ENCODE measurements at places on chromosomes 13 and 19.

DNA sequence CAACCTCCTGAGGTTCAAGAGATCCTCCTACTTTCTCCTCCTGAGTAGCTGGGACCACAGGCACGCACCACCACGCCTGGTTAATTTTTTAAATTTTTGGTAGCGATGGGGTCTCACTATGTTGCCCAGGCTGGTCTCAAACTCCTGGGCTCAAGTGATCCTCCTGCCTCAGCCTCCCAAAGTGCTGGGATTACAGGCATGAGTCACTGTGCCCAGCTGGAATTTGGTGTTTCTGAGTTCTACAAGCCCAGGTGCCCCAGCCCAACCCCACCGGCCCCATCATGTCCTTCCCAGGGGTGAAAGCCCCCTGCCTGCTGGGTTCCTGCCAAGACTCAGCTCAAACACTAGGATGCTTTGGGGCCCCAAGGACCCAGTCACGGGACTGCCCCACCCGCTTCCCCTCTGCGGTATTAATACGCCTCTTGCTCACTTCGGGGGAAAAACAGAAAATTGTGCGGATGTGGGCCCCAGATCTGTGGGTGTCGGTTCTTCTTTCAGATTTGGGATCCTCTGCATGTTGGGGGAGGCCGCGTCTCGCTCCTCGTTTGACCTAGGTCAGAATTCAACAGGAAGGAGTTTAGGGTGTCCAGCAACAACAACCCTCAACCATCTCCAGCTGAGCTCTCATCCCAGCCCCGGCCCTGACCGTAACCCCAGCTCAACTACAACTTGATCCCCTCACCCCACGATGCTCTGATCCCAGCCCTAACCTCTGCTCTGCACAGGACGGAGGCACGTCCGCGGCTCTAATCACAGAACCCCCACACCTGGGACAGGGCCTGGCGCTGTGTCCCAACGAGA, 3.7 kb upstream of the FCER2 start:
- DNase-seq: no peak

- DNase-seq: no peak
Measured at GRCh38 chr13:110271313-110271712, 35.6 kb downstream of the COL4A1 start.

- no peak for DNase-seq
Measured at GRCh38 chr19:3324405-3324856, 42.0 kb upstream of the NFIC start.

- no peak for DNase-seq
Measured at GRCh38 chr19:14796021-14796420, 17.7 kb upstream of the ADGRE2 start.

GRCh38 chr13:106835477-106835876, 267.5 kb upstream of the ARGLU1 start:
- DNase-seq: no peak

- DNase-seq: peak; percentile 42
Measured at GRCh38 chr19:46713781-46714443, 3.0 kb downstream of the PRKD2 start.

GRCh38 chr19:47005873-47006272, 13.8 kb upstream of the NPAS1 start:
- DNase-seq: no peak

- no peak for DNase-seq
Measured at GRCh38 chr13:92463134-92463533, 763.5 kb upstream of the GPC6 start.

GRCh38 chr13:27437126-27437525, 12.7 kb downstream of the GTF3A start:
- DNase-seq: no peak

DNA sequence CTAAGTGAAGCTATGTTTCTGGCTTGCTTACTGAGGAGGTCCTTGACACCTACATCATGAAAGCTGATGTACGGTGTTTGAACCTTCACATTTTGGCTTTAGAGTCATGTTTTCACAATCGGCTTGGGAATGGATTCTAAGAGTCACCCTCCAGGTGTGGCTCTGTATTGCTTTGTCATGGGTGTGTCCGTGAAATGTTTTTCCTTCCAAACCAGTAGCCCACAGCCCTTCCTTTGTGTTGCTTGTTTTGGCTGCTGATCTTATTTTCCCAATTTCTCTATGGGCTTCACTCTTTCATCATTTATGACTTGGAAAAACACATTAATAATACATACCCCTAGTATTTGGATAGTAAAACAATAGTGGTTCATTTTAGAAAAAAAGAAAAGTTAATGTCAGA, 240.6 kb downstream of the GGACT start:
- DNase-seq: no peak

- no peak for DNase-seq
Measured at GRCh38 chr19:39407660-39408391, 1.2 kb downstream of the ZFP36 start.

DNA sequence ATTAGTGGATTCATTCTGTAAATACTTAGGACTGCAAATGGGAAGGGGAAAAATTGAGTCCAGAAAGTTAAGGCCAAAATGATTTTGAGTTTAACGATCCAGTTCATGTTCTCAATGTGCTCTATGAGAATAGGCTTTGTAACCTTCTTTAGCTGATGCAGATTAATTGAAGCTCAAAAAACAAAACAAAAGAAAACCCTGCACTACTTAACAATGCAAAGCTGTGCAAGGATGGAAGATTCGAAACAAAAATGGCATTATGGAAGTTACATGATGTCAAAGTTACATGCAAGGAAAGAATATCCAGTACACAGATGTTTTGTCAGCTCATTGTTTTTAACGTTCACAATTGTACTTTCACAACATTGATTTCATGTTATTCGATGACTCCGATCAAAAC, 79.2 kb upstream of the RAP2A start:
- DNase-seq: no peak

- DNase-seq: no peak
Measured at GRCh38 chr19:34961775-34962686, 2.0 kb downstream of the ZNF792 start.

GRCh38 chr13:43663474-43664090, 123.2 kb downstream of the ENOX1 start:
- DNase-seq: peak; percentile 55

DNA sequence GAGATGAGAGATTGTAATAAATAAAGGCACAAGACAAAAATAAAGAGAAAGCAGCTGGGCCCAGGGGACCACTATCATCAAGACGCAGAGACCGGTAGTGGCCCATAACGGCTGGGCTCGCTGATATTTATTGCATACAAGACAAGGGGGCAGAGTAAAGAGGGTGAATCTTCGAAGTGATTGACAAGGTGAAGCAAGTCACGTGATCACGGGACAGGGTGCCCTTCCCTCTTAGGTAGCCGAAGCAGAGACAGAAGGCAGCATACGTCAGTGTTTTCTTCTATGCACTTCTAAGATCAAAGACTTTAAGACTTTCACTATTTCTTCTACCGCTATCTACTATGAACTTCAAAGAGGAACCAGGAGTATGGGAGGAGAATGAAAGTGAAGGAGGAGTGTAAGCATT, 4.6 kb upstream of the PRKCG start:
- DNase-seq: no peak

GRCh38 chr19:13430790-13431582, 75.3 kb downstream of the CACNA1A start:
- peak; percentile 4 for DNase-seq

DNA sequence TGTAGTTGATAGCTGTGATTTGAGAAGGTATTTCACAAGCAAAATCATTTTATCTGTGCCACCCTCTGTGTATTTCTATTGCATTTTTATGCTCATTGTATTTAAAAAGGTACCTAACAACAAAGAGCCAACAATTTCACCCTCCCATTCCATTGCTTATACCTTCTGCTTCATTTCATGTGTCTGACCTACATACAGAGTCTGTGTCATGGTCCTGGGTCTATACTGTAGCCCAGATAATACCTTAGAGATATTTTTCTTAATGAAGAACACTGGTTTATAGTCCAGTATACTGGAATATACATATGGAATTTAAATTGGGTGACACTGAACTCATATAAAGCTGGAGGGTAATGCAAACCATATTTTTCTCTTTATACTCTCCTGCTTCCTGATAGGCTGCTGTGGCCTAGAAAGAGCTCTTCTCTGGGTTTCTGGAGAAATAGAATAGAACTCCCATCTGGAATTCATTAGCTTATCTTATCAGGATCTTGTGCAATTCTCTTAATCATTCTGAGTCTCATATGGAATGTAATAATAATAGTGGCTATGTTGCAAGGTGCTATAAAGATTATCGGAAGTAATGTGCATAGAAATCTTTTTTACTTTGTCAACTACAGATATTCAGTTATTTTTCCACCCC, 31.8 kb upstream of the SPART start:
- peak; percentile 50 for DNase-seq

- DNase-seq: no peak
Measured at GRCh38 chr13:102845289-102845629, 573 bp upstream of the ERCC5 start.

GRCh38 chr13:40565282-40566148, 100.9 kb downstream of the FOXO1 start:
- no peak for DNase-seq

DNA sequence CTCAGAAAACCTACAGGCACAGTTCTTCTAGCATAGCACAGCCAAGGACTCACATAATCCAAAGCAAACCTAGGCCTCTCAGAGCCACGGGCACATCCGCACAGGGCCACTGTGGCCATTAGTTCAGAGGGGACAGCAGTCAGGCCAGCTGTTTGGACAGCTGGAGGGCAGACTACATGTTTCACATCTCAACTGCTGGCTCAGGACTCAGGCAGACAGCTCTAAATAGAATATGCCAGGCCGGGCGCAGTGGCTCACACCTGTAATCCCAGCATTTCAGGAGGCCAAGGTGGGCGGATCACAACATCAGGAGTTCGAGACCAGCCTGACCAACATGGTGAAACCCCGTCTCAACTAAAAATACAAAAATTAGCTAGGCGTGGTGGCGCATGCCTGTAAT, 26.8 kb downstream of the SAFB2 start:
- no peak for DNase-seq

DNA sequence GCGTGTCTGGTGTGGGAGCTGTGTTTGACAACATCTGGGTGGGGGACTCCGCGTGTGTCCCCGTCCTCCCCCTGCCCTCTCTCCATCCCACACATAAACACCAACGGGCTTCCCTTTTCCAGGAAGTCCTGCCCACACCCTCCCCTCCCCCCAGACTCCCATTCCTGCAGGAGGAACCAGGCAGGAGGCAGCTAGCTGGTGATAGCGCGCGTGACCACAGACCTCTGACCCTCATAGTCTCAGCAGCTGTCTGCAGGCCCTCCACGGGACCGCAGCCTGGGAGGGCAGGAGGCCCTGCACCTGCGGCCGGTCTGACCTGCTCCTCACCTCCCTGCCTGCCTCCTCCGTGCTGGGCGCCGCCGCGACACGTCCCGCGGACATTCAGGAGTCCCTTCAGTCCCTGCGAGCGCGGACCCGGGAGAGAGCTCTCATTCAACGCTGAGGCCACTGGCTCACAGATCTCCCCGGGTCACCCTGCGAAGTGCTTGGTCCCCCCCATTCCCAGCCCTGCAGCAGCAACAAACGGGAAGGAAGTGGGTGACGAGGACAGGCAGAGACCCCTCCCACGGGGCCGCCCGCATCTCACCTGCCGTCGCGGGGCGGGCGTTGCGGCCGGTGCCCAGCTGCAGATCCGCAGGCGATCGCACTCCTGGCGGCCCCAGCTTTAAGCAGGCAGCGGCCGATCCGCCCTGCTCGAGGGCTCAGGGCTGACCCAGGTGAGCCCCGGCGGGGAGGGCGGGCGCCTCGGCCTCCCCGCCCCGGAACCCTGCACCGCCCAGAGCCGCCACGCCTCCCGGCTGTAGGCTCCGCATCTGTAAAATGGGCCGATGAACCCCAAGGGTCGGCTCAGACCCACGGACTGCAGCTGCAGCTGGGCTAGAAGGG, 1.1 kb upstream of the ACP5 start:
- no peak for DNase-seq

GRCh38 chr13:32125751-32126150, 94.2 kb downstream of the FRY start:
- DNase-seq: no peak

DNA sequence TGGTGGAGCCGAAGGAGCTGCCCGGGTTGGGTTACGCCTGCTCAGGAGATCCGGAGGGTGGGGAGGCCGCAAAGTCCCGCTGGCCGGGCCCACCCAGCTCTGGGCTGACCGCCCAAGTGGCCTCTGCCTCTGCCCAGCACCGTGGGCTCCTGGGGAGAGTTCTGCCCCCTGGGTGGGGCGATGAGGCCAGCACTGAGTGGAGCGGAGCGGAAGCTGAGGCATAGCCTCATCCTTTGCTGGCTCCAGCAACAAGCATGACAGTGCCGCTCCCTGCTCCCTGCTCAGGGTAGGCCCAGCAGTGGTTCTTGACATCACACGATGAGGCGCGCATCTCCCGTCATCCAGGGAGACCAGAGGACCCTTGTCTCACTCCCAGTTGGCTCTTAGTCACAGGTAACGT, 22.5 kb downstream of the CCDC8 start:
- DNase-seq: no peak

GRCh38 chr13:84297251-84297650, 415.0 kb upstream of the SLITRK1 start:
- DNase-seq: no peak

- DNase-seq: no peak
Measured at GRCh38 chr13:66977161-66977560, 253.0 kb downstream of the PCDH9 start.

- no peak for DNase-seq
Measured at GRCh38 chr13:70448820-70449219, 340.6 kb upstream of the KLHL1 start.

DNA sequence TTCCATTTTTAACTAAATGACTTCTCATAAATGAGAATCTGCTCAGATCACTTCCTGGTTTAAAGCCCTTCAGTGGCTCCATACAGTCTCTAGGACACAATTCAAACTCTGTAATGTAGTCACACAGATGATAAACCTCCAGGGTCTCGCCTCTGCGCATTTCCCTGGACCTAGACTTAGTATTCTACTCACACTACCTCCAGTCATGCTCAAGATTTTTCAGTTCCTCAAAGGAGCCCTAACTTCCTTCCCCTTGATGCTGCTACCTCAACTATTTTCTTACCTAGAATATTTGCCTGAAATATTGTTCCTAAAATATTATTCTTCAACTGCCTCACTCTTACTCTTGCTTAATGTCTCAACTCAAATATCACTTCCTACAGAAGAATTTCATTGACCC, 86.7 kb upstream of the TPP2 start:
- DNase-seq: no peak

DNA sequence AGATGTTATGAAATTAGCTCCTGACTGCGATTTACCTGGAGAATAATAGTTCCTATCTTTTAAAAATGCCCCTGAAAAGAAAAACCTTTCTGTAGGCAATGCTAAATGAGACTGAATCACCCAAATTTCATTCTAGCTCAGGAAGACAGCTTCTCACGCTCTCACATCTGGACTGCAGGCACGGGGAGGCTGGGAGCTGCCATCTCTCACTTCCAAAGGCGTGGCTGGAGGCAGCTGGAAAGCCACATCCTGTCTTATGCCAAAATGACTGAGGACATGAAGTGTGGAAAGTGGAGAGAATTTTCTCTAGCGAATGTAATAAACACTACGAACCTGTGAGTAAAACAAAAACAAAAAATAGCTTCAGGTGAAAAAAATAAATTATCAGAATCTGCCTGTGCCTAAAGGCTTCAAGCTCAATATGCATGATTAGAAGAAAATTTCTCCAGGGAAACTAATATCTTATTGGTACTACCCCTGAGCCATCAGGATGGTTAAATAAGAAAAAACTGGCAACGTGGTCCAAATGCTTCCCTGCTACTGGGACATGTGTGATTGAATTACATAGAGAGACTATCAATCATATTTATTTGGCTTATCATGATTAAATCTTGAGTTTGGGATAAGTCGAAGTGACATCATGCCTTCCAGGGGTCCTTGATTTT, 58.1 kb upstream of the UBL3 start:
- peak; percentile 54 for DNase-seq
